Activated CD8-positive, alpha-beta memory T cell treated with anti-CD3 and anti-CD28 coated beads for 4 hours (primary cell): ENCODE measurements at places on chromosomes 7 and 10.

- no peak for DNase-seq
Measured at GRCh38 chr10:128577958-128578750, 451.9 kb upstream of the MKI67 start.

- DNase-seq = no peak
Measured at GRCh38 chr7:55130395-55131141, 111.8 kb downstream of the EGFR start.

- DNase-seq = no peak
Measured at GRCh38 chr10:7665767-7666166, 999 bp downstream of the ITIH5 start.

- DNase-seq = no peak
Measured at GRCh38 chr10:72719941-72720592, 28.1 kb downstream of the MCU start.
